ENCODE measurements at places on chromosomes 7 and 10.

DNA sequence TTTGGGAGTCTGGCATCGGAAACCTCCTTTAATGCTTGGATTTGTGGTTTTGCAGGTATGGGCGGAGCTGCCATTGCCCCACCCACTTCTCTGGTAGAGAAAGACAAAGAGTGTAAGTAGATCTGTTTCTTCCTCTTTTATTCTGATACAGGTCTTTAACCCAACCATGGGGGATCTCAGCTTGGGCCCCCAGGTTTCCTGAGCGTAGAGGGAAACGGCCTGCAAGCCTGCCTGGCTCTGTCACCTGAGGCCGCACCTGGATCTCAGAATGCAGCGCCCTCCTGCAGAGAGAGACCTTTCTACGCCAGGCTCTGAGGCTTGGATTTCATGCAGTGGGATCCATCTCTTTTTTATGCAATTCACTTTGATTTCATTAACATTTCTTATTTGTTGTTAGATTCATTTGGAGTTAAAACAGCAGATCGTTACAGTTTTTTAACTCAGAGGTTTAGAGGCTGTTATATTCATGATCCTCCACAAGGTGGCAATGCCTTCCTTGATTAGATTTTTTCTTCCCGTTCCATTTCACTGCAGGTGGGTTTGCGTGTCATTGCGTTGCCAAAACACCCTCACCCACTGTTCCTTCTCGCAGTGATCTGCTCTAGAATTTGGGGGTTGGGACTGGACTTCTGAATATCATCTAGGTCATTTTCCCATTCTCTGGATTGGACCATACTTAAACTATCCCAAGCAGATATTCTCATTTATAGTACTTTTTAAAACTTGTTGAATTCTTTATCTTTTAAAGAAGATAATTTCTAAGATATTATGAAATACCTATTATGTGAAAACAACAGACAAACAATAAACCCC, 20.0 kb downstream of the RBM17 start:
- no peak for DNase-seq

DNA sequence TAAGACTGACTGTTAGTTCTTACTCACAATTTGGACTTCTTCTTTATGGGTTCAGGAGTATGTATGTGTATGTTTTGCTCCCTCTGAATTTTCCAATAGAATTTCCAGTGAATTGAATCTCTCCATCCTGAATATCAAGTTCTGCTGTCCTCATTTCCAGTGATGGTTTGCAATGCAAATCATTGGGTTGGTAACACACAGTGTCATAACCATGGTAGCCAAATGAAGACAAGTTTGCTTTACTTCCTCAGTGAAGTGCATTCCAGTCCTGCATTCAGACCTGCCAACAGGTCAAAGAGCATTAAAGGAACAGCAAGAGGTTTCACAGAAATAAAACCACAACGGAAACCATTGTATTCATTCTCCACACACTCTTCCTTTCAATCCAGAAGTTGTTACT, 15.2 kb downstream of the ITPRID1 start:
- DNase-seq = no peak

DNA sequence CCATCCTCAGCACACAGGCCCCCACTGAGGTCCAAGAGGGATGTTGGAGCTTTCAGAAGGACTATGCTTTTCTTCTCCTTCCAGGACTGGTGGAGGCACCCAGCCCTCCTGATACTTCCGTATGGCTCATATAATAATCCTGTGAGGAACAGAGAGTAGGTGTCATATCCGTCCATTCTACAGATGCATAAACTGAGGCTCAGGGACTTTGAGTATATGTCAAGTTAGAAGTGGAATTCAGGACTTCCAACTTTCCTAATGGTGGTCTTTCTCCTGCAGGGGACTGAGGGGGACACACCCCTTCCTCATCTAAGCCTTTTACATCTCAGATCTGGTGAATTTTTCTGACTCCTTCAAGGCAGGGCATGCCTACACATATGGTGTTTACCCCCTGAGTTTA, 153.7 kb downstream of the RPS24 start:
- DNase-seq = no peak

DNA sequence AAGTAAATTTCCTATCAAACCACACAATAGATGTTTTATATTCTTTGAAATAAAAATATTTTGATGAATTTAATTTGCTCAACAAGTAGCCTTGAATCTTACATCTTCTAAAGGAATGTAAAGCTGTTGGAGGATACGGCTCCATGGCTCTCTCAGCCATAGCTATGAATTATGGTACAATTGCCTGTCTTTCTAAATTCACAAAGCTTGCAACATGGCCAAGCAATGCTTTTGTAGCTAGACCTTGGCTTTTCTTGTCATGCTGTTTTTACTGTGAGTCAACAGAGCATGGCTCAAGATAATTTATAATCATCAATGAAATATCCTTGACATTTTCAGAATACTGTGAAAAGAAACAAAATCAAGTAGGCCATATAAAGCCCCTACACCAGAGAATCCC, 286.7 kb downstream of the CACNA2D1 start:
- DNase-seq = peak; percentile 34

GRCh38 chr10:33032654-33033151, 74.7 kb upstream of the ITGB1 start:
- DNase-seq = no peak

DNA sequence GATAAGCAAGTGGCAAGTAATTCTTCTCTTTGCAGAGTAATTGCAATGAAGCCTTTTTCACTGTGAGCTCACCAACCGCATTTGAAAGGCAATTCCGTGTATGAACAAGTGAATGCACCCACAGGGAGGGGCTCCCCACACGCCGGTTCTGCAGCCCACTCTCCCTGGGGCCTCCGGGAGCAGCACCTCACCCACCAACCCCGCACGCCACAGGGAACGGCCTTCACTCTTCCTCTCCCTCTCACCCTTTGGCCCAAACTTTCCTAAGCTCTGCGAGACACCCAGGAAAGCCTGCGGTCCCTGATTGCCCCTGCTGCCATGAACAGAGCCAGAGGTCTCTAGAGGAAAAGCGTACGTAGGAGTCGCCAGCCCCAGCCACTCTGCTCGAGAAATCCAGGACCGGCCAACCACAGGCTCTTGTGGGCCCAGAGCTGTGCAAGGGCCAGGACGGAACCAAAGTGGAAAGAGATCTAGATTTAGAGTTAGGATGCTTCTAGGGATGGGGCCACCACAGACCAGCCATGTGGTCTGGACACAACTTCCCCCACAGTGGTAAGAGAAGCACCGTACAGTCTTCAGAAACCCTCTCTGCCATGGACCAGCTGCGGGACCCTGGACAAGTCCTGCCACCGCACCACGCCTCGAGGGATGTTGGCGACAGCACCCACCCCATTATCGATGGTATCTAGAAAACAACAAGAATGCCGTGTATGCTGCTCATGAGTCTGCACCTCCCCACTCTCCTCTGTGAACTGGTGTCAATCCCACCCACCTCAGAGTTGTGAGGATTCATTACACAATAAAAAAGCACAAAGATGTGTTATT, 3.6 kb downstream of the WDR86 start:
- DNase-seq = no peak

DNA sequence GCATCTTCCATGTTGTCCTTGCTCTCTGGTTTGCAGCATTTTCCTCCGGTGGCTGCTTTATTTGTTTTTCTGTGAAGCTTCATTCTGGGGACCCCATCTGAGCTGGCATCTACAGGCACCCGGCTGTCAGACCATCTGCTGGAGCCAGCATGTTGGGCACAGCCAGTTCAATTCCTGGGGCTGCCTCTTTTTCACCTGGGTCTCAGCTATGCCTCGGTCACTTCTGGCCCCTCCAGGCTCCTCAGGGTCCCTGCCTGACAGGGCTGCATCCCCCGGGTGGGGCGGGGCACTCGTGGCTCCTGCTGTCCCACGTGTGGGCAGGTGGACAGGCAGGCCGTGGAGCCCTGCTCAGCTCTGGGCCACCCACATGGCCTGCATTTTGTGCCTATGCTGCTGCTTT, 8.1 kb downstream of the SCART1 start:
- no peak for DNase-seq

Measured in left kidney (tissue), 8 donors.